Inflammatory macrophage treated with lipopolysaccharide for 4 hours (primary cell): ENCODE measurements at places on chromosomes 2 and 18.

- DNase-seq = no peak
Observed at GRCh38 chr2:112110966-112111365, 27.2 kb upstream of the FBLN7 start.

GRCh38 chr2:239936838-239937581, 88.1 kb downstream of the NDUFA10 start:
- DNase-seq = peak; percentile 87

DNA sequence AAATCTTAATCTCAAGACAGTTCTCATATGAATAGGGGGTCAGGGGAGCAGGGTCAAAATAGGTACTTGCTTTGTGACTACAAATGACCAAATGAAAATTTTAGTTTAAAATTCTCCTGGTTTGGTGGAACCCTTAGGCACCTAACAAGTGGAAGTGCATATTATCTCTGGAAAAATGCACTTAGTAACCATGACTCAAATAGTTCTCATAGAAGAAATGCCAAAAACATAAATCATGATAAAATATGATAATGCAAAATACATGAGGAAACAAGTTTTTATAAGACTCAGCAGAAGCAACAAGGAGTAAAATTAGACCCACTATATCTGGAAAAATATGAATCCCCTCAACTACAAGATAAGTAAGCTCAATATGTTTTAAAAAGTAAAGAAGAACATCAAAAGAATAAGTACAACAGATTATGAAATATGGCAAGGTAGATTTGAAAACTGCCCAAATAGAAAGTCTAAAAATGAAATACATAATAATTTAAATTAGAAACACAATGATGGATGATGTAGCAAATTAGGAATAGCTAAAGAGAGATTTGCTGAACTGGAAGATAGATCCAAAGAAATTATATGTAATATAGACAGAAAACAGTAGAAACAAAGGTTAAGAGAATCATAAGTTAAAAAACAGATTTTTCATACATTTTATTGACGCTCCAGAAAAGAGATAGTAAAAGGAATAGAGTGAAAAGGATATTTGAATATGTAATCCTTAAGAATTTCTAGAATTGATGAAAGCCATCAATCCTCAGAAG, 308.3 kb downstream of the SETBP1 start:
- DNase-seq = no peak

DNA sequence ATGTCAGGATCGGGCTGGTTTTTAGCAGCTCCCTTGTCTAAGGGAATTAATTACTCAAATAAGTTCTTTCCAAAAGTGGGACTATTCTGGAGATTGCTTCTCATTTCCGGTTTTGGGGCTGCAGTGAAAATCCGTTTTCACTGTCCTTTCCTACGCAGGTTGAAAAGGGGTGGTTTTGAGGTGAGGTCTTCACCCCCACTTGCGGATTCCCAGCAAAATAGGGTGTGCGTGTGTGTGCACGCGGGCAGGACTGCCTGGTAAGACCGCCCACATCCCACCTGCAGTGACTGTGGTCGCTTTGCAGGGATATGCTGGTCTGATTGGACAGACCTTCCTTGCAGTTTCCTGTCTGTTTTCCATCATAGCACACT, 472 bp upstream of the PLEKHM3 start:
- no peak for DNase-seq

- DNase-seq = no peak
Observed at GRCh38 chr2:72497763-72498162, 328.1 kb downstream of the EXOC6B start.

- peak; percentile 43 for DNase-seq
Observed at GRCh38 chr2:90069290-90069894, 1377.9 kb downstream of the RPIA start.

DNA sequence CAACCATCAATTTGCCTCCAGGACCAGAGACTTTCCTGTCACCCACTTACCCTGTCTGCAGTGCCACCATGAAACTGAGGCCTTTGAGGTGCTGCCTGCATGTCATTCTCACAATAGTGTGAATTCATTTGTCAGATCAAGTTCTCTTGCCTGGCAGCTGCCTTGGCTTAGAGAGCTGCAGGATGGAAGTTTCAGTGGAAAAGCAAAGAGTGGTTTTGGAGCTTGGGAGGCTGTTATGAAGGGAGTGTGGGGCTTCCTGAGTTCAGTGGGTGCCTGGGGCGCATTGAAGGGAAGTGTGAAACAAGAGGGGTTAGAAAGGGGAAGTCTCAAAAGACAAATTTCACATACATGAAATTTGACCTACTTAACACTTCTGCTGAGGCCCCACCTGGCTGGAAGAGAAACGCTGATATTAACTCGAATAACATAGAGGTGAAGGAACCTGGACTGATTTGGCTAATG, 7.9 kb upstream of the LBH start:
- DNase-seq = no peak

- DNase-seq = no peak
Observed at GRCh38 chr2:135246711-135247270, 194.7 kb downstream of the RAB3GAP1 start.

- DNase-seq = no peak
Observed at GRCh38 chr18:4454537-4455112, 482 bp downstream of the DLGAP1 start.

DNA sequence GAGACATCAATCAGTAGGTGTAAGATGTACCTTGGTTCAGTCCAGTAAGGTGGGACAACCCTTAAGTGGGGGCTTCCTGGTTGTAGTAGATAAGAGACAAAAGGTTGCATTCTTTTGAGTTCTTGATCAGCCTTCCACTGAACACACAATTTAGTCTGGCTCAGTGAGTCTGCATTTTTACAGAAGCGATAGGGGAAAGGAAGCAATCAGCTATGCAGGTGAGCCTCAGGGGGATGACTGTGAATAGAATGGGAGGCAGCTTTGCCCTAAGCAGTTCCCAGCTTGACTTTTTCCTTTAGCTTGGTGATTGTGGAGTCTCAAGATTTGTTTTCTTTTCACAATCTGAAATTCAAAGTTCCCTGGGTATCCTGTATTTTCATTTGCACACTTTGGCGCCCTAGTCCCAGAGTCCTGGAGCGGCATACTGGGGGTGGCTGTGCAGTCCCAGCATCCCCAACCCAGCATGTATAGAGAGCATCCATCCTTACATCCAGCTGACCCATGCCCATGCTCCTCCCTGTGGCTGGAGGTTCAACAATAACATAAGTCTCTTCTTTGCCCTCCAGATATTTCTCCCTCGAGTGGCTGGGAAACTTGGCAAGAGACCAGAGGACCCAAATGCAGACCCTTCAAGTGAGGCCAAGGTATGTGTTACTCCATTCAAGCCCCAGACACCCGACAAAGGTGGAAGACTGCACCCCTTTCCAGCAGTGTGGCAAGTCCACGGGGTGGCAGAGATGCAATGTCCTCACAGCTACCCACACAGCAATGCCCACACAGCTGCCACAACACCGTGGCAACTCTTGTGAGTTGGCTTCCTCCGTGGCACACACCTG, 20.1 kb upstream of the PRLH start:
- DNase-seq = no peak

DNA sequence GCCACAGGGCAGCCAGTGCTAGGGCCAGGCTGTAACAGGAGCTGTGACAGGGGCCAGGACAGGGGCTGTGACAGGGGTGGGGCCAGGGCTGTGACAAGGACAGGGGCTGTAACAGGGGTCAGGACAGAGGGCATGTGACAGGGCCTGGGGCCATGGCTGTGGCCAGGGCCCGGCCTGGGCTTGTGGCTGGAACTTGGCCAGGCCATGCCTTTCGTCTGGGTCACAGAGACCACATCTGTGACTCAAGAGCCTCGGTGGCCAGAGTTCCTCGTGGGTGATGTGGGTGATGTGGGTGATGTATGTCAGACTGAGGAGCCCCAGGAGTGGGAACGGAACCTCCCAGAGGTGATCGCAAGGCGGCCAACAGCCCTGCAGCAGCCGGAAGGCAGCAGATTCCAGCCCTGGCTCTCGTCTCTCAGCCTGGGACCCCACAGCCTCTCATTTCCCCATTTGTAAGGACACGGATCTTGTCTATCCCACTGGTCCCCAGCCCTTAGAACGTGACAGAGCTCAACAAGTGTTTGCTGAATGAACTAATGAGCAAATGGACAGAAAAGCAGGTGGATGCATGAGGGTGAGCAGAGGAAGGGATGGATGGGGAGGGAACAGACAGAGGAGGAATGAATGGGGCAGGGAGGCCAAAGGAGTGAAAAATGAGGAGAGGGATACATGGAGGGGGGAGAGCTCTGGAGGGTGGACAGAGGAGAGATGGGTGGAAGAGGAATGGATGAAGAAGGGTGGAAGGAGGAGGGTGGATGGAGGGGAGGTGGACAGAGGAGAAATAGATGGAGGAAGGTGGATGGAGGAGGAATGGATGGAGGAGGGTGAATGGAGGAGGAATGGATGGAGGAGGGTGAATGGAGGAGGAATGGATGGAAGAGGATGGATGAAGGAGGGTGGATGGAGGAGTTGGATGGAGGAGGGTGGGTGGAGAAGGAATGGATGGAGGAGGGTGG, 17.3 kb downstream of the ESPNL start:
- DNase-seq = no peak

- no peak for DNase-seq
Observed at GRCh38 chr18:74331404-74331803, 15.8 kb downstream of the C18orf63 start.

GRCh38 chr18:24013051-24013450, 1.5 kb upstream of the TTC39C start:
- DNase-seq = peak; percentile 52

GRCh38 chr18:44909191-44909719, 228.6 kb downstream of the SETBP1 start:
- DNase-seq = no peak

DNA sequence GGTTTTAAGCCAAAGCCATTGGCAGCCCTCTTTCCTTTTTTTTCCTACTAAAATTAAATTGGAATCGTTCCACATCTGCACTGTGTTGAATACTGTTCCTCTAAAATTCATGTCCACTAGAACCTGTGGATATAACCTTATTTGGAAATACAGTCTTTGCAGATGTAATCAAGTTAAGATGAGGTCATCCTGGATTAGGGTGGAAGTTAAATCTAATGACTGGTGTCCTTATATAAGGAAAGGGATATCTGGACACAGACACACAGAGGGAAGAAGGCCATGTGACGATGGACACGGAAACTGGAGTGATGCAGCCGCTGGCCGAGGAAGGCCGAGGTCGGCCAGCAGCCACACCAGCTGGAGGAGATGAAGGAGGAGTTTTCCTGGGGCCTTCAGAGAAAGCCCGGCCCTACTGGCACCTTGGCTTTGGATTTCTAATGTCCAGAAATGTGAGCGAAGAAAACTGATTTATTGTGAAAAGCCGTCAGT, 49.4 kb downstream of the LONRF2 start:
- no peak for DNase-seq

GRCh38 chr2:238862701-238863100, 14.8 kb downstream of the TWIST2 start:
- DNase-seq = no peak

- DNase-seq = no peak
Observed at GRCh38 chr2:15968280-15969178, 28.2 kb downstream of the MYCN start.

DNA sequence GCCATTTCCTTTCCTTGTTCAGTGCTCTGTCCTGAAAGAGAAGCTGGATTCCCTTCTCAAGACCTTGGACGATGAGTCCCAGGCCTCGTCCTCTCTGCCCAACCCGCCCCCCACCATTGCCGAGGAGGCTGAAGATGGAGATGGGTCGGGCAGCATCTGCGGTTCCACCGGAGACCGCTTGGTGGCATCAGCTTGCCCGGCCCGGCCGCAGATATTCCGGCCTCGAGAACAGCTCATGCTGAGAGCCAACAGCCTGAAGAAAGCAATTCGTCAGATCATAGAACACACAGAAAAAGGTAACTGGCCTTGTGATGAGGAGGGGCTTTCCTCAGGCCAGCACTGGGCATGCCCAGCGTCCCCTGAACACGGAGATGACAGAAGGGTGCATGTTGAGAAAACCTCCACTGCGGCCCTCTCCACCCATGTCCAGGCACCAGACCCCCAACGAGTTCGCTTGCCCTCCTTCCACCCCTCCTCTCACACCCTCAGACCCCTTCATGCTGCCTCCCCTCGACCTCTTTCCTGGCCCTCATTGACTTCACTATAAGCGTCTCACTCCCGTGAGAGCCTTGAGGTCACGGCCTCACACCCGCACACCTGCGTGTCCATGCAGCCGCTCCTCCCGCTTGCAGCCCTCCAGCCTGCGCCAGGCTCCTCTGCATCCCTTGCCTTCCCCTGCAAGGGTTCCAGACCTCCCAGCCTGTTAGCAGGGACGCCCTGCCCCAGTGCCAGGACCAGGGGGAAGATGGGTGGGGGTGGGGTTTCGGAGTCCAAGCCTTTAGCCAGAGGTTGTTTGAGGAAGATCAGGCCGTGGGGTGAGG, 95.0 kb downstream of the DGKD start:
- no peak for DNase-seq

DNA sequence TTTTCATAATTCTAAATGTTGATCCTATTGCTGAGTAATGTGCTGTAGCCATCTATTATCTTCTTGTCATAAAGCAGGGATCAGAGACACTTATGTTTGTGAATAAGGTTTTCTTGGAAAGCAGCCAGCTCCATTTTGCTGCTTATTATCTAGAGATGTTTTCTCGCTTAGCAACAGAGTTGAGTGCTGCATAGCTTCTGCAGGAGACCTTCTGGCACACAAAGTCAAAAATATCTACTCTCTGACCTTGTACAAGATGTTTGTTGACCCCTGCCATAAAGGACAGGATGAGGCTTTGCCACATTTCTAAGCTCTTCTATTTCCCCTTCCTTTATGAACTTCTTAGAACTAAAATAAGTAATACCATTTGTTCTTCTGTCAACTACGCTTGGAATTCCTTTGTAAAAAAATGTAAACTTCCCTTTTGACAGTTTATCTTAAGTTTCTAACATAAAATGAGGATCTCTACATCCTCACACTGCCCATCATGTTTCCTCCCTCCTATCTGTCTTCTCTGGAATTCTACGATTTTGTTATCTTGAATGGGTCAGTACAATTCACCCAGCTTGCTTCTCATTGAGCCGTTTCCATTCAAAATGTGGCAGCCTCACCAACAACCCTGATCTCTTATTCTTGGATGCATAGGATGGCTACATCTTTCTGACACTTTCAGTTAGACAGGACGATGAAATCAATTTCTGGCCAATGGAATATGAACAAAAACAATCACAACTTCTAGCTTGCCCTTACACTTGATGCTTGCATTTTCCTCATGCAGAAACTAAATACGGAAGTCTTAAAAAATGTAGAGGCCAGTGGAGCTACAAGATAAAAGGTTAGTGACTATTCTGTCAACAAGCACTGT, 1377.0 kb downstream of the SUCLG1 start:
- no peak for DNase-seq

DNA sequence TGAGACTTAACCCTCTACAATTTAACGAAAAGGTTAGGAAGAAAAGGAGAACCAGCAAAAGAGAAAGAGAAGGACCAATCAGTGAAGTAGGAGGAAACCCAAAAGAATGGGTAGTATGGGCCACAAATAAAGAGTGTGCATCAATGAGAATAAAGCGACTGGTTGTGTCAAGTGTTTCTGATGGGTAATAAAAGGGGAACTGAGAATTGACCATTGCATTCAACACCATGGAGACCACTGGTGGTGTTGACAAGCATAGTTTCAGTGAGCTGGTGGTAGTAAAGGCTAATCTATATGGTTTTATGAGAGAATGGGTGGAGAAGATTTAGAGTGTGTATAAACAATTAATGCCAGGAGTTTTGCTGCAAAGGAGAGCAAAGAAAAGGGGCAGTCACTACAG, 75.4 kb downstream of the CSRNP3 start:
- no peak for DNase-seq

GRCh38 chr18:26495287-26495686, 53.1 kb downstream of the KCTD1 start:
- DNase-seq = no peak
